ENCODE measurements at places on chromosomes 5 and 9. TPM values are rescaled to one million over a fixed set of nuclear protein-coding genes. Genes with fewer than 3 reads are reported as not detected.

The CATSPER3 gene
- not detected for total RNA-seq

DNA sequence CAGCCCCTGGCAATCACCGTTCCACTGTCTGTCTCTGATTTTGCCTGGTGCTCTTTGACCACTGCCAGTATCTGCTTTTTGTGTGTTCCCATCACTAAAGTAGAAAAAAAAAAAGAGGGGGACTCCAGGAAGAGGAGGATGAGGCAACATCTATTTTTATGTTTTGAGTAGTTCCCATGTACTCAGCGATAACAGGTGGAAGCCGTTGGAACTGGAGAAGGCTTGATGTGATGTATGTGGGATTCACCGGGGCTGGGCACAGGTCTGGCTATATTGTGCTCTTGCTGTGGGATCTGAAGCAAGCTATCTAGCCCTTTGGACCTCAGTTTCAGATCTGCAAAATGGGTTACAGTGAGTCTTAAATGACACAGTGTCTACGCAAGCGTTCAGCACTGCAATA is 104.9 kb downstream of the SLIT3 start:
- H3K4me3 ChIP-seq = no peak overlapping the region
- H3K4me1 ChIP-seq = no peaks in the 10 kb centered on the region
- no peak overlapping the region for H3K27ac ChIP-seq
- no peaks in the 10 kb centered on the region for H3K27me3 ChIP-seq

The GIN1 gene
- 10.4 TPM for total RNA-seq

DNA sequence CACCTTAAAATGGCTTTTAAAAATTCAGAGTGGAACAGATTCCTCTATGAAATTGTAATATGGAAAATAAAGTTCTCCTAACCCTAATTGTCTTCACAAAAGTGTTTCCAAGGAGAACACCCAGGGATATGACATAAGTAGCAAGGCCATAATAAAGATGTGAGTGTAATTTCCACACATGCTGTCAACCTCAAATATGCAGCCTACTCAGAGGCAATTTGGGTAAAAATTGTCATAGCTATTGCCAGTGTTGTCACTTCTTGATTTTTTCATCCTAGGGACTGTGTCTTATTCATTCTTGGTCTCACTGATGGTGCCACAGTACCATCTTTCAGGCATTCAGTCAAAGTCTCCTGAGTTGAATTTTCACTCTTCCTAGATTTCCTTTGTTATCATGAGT is 100.3 kb downstream of the PPP2R2B start:
- H3K27ac ChIP-seq = no peak overlapping the region
- no peak overlapping the region for H3K4me3 ChIP-seq
- no peak for DNase-seq

DNA sequence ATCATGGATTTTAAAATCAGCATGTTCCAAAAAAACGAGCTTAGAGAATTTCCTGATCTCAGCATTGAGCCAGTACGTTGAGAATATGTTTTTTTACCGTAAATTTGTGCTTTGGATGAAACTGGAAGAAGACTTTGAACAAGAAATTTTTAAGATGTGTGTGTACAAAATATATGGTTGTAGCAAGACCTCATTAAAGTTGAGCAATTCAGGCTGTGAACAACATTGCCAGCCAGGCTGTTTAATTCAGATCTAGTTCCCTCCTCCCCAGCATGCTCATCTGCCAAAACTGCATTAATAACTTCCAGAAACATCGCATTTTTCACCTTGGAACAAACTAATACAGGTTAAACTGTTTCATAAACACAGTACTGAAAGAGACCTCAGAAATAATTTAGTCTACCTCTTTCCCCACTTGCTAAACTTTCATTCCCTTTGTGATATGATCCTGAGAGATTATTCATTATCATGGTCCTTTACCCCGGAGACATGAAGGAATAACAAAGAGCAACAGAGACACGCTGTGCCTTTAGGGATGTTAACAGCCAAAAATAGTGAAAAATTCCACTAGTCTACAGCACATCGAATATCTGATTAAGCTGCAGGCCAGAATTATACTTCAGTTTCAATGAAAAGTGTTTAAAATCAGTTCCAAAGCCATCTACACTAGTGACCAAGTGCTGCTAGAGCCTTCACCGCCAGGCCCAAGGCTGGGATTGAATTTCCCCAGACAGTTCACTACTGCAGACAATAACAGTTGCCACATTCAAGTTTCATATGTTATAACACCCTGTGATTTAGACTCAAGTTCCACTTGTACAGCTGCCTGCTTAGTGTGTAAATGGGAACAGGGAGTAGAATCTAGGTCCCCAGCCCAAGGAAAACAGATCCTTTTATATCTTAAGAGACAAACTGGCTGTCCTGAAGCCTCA is 89.6 kb downstream of the EFNA5 start:
- H3K27ac ChIP-seq = no peak overlapping the region
- H3K4me1 ChIP-seq = no peaks in the 10 kb centered on the region
- H3K36me3 ChIP-seq = no peaks in the 10 kb centered on the region
- H3K4me3 ChIP-seq = no peak overlapping the region

The OR1J2 gene
- total RNA-seq = not detected

GRCh38 chr5:18179579-18179978 is 545.3 kb downstream of the TAF11L14 start:
- no peaks in the 10 kb centered on the region for H3K4me1 ChIP-seq
- H3K4me3 ChIP-seq = no peak overlapping the region
- no peaks in the 10 kb centered on the region for H3K36me3 ChIP-seq
- H3K27me3 ChIP-seq = no peaks in the 10 kb centered on the region
- no peak overlapping the region for H3K27ac ChIP-seq

The NHP2 gene
- total RNA-seq = 165 TPM

- H3K27ac ChIP-seq = no peak overlapping the region
- no peaks in the 10 kb centered on the region for H3K4me1 ChIP-seq
Observed at GRCh38 chr5:80059354-80059980, 24.3 kb downstream of the THBS4 start.

GRCh38 chr5:162911873-162912272 is 525.5 kb upstream of the CCNG1 start:
- no peaks in the 10 kb centered on the region for H3K36me3 ChIP-seq
- H3K27ac ChIP-seq = no peak overlapping the region
- H3K4me1 ChIP-seq = no peaks in the 10 kb centered on the region

- H3K4me3 ChIP-seq = no peak overlapping the region
- H3K27me3 ChIP-seq = no peaks in the 10 kb centered on the region
- no peak overlapping the region for H3K27ac ChIP-seq
Observed at GRCh38 chr5:113031104-113031503, 54.5 kb downstream of the DCP2 start.

DNA sequence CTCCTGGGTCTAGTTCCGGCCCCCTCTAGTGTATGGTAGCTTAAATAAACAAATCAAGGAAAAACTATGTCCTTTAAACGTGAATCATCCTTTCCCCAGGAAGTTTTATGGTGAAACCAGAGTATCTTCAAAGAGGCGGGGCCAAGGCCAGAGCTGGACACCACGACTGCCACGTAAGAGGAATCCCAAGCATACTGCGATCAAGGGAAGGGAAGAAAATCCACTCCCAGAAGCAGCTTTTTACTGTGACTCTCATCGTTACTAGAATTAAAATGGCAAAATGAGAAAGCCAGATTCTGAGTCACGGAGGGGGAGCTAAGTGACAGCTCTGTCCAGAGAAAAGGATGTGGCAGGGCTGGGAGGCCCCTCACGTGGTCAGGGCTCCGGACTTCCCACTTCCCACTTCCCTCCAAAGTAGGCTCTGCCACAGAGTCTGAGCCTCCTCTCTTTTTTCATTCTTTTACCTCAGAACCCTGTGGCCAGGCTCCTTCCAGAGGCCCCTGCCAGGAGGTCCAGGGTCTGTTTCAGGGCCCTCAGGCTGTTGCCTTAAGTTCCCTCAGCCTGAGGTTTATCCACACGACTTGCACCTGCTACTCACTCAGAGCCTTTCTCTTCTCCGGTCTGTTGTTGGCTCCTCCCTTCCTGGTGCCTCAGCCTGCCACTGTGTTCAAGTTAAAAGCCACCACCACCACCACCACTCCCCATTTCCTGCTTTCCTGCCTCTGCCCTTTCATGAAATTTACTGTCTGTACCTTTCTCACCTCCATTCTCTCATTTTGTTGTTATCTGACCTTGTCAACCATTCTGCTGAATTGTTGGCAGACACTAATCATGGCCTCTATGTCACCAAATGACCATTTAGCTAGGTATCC is 1.4 kb upstream of the GLRX start:
- H3K4me3 ChIP-seq = peak overlapping the region; percentile 69
- peak overlapping the region; percentile 86 for H3K27ac ChIP-seq
- H3K36me3 ChIP-seq = peaks cover 5% of the 10 kb centered on the region
- DNase-seq = no peak
- peaks cover 35% of the 10 kb centered on the region for H3K4me1 ChIP-seq
- no peaks in the 10 kb centered on the region for H3K27me3 ChIP-seq

DNA sequence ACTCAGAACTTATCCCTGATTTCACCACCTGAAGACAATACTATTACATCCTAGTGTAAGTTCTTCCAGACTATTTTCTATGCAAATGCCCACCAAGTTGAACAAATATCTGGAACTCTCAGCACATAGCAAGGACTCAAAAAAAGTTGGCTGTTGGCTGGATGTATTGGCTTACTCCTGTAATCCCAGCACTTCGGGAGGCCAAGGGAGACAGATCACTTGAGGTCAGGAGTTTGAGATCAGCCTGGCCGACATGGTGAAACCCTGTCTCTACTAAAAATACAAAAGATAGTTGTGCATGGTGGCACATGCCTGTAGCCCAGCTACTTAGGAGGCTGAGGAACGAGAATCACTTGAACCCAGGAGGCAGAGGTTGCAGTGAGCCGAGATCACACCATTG is 15.0 kb upstream of the VPS13A start:
- H3K4me1 ChIP-seq = peaks cover 6% of the 10 kb centered on the region
- H3K36me3 ChIP-seq = no peaks in the 10 kb centered on the region
- no peak overlapping the region for H3K27ac ChIP-seq
- no peak for DNase-seq

Measured in esophagus muscularis mucosa (tissue), 4 donors.